KG1 (cell line): ENCODE measurements at places on chromosomes 1 and 21.
A peak's percentile ranks its signal among the peaks of the same experiment; 100 is the strongest.

DNA sequence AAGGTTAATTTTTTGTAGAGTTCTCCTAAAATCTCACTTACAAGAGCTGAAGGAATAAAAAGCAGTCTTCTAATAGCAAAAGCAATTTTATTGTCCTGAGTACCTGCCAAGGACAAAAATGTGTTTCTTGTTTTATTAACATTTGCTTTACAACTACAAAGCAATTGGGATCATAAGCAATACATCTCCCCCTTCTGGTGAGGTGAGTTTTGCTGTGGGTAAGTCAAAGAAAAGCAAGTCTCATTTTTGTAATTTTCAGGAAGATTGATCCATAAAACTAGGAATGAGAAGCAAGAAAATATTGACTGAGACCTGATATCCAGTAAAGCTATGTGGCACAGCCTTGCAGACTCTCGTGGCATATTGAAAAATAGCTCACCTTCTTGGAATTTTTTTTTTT is 2162.7 kb downstream of the NCAM2 start:
- DNase-seq = no peak

- no peak for DNase-seq
These were observed 53.8 kb downstream of the STUM start for GRCh38 chr1:226602186-226603021.

- DNase-seq = no peak
These were observed 149.4 kb downstream of the FAM78B start for GRCh38 chr1:166017395-166017794.

DNA sequence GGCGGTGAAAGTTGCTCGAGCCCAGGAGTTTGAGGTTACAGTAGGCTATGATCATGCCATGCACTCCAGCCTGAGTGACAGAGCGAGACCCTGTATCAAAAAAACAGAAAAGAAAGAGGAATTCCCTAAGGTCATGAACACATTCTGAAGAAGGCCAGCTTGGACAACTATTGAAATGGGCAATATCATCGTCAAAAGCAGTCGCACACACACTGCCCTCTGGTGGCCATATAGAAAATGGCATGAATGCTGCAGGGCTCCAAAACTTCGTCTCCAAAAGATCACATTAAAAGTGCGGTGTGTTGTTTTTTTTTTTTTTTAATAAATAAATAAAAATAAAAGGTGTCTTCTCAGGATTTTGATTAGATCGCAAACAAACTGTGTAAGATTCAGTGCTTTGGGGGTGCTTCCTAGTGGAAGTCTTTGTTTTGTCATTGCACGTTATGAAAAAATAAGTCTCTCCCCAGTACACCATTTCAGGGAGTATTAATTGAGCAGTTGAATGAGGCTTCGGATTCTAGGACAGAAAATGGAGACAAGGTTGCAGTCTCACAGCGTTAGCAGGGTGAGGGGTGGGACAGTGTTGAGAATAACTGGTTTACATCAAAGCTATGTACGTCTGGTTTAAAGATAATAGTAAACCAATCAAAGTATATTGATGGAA is 87.5 kb upstream of the FMN2 start:
- DNase-seq = peak; percentile 21

- DNase-seq = no peak
These were observed 120.1 kb downstream of the PRDM2 start for GRCh38 chr1:13820055-13820454.

DNA sequence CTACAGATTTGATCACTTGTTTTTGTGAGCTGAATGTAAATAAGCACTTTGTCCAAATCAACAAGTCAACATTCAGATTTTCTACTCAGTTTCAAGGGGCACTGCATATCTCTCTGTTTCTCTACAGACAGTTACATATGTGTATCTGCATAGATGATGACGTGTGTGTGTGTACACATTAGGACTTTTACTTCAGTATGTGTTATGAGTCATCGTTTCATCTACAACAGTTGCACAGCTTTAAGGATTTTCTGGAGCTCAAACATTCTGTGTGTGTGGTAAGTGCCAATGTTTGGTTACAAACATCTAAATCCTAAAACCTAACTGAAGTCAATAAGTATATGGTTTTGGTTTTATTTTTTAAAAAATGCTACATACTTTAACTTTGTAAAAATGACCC is 494.5 kb upstream of the PBX1 start:
- no peak for DNase-seq

GRCh38 chr1:228362141-228362883 is 44.3 kb downstream of the TRIM11 start:
- no peak for DNase-seq

DNA sequence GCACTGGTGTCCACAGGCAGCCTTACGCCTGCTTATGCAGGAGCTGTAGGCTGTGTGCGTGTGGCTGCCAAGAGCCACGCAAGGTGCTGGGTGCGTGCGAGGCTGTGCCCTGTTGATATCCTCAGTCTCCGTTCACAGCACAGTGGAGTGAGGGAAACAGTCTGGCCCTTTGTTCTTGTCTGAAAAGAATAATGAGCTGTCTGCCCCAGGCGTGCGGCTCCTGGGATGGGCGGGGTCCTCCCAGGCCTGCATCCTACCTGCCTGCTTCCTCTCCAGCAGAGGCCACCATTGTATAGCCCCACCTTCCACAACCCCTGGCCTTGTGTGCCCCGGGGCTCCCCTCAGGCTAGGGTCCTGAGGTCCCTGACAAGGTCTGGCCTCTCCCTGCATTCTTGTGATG is 47.0 kb upstream of the KDM4A start:
- DNase-seq = no peak

- DNase-seq = no peak
These were observed 581 bp downstream of the EFCAB14 start for GRCh38 chr1:46718340-46718726.

DNA sequence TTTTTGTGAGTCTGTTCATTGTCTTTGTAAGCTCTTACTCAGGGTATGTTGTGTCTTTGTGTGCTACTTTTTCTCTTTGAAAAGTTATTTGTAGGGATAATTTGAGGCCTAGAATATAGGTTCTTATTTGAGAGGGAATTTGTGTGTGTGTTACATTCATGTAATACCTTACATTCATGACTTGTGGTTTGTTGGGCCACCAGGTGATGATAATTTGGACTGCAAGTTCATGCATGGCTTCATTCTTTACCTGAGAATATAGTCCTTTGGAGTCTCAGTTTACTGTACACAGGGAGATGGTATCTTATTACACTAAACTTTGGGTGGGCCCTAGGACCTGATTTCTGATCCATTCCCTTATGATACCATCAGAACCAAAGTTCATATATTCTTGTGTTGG is 51.8 kb upstream of the FASLG start:
- DNase-seq = no peak

GRCh38 chr1:68331117-68331865 is 99.0 kb upstream of the WLS start:
- DNase-seq = no peak

- DNase-seq = no peak
These were observed 19.0 kb upstream of the RGS2 start for GRCh38 chr1:192789871-192790270.

GRCh38 chr1:162133566-162133965 is 64.1 kb downstream of the NOS1AP start:
- no peak for DNase-seq

- no peak for DNase-seq
These were observed 18.1 kb upstream of the IRF2BP2 start for GRCh38 chr1:234628089-234628488.

DNA sequence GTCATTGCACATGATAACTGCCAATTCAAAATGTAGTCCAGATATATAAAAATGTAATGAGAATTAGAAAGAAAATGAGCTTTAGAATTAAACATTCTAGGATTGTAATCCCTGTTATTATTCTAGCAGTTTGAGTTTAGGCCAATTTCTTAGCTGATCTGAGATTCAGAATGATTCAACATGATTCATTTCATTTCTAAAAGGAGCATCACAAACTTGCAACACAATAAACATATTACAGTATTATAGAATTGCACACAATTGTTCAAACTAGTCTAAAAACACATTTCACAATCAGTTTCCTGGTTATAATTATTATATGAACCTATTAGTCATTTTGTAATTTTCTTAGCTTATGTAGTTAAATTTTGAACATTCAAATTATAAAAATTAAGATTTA is 43.3 kb upstream of the TSHB start:
- no peak for DNase-seq

GRCh38 chr1:6239950-6240768 is 3.8 kb upstream of the HES3 start:
- no peak for DNase-seq

- no peak for DNase-seq
These were observed 308.5 kb upstream of the ADAMTS5 start for GRCh38 chr21:27275294-27275927.

- DNase-seq = no peak
These were observed 43.2 kb upstream of the LYPLAL1 start for GRCh38 chr1:219130366-219130935.

GRCh38 chr1:84773195-84773594 is 82.9 kb upstream of the SSX2IP start:
- DNase-seq = no peak

DNA sequence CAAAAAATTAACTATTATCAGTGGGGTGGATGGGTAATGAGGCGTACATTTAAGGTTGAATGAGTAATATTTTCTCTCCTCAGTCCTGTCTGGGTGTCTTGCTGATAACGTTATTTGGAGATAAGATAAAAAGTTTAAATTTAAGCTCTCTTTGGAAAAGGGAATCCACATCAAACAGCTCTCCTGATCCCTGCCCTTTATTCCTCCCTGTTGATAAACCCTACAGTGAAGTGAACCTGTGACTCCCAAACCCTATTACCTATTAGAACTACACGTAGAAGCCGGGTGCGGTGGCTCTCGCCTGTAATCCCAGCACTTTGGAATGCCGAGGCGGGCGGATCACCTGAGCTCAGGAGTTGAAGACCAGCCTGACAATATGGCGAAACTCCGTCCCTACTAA is 9.9 kb upstream of the GPR161 start:
- no peak for DNase-seq

DNA sequence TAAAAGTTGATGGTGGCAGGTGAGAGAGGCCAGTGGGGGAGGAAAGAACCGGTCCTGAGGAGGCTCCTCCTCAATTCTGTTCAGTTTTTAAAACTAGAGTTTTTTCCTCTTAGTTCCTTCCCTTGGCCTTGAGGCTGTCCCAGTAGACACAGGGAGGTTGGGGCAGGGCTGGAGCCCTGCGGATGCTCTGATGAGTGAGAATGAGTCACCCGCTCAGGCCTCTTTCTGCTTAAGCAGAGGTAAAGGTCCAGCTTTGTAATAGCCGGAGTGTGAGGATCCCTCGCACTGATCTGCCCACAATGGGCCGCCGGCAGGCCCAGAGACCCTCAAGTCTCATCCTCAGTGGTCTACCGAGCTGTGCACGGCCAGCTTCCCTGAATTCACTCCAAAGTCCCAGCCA is 49.6 kb upstream of the IRF2BP2 start:
- DNase-seq = no peak

DNA sequence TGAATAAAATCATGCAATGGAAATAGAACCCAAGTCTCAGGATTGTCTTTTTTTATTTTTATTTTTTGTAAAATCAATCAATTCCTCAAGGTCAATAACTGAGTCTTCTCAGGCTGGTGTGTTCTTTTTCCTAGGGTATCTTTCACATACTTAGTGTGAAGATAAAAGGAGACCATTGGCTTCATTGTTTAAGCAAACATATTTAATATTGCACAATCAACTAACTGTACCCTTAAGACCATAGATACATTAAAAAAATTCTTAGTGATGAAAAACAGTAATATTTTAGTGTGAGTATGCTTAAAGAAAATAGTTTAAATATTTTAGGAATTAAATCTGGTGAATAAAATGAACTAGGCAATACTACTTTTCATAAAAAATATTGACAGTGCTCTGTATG is 31.4 kb downstream of the PDE4B start:
- DNase-seq = no peak

DNA sequence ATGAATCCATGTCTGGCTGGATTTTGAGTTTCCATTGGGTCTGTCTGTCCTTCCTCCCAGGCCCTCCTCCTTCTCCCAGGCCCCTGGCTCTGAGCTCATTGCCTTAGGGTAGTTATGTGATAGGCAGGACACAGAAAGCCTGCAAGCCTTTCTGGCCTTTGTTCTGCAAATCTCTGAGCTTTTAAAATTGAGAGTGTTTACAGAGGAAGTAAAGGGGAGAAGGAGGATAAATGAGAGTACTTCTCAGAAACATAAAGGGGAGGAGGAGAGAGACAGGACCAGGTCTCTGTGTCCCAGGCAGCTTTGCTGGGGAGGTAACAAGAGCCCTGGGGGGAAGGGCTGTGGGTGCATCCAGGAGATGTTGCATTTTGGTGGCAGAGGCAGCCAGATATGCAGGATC is 126.7 kb downstream of the FOXD2 start:
- DNase-seq = no peak

GRCh38 chr21:31157756-31158155 is 119.5 kb upstream of the KRTAP19-8 start:
- no peak for DNase-seq

- no peak for DNase-seq
These were observed 258.0 kb downstream of the LTN1 start for GRCh38 chr21:28734522-28735175.

DNA sequence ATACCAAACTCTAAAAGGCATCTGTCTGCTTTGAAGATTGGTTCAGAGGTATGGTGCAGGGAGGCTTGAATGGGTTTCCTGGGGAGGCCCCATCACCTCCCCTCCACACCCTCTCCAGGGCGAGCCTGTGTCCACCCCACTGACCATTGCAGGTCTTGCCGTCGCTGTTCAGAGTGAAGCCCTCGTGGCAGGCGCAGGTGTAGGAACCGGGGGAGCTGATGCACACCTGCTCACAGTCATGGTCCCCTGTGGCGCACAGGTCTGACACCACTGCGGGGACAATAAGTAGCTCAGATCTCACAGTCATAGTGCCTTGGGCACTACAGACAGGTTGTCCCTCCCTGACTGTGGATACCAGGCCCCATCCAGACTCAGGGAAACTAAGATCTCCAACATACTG is 6.7 kb downstream of the MATN1 start:
- no peak for DNase-seq

- DNase-seq = no peak
These were observed 1.9 kb upstream of the MAD2L2 start for GRCh38 chr1:11682799-11683198.
